ENCODE measurements at places on chromosomes 7 and 10.

DNA sequence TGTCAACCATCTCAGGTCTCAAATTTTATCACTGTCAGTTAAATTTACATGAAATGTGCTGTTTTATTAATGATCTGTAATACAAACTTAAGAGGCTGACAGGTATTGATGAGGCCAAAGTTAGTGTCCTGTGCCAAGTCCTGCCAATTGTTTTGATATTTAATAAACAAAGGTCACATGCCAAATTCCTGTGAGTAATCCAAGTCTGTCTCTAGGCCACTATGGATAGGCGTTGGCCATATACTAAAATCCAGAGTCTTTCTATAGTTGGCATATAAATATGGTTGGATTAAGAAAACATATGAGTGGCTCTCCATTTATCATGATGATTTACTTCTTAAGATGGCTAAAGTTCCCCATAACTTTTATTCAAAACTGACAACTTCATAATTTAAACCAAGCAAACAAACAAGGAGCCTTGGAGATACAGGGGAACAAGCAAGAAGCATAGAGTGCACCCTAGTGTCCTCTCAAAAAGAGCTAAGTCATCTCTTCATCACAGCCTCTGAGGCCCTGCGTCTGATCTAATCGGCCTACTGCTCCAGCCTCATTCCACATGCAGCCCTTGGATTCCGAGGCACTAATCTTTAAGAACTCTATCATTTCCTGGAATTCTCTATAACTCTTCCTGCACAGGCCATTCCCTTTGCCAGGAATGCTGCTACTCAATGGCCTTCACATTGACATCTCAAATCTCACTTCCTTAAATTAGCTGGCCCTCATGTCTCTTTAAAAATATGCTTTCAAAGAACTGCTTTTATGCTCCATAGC is 32.7 kb upstream of the NRCAM start:
- no peak for DNase-seq

GRCh38 chr10:70500812-70501301 is 22.3 kb downstream of the PALD1 start:
- no peak for DNase-seq

DNA sequence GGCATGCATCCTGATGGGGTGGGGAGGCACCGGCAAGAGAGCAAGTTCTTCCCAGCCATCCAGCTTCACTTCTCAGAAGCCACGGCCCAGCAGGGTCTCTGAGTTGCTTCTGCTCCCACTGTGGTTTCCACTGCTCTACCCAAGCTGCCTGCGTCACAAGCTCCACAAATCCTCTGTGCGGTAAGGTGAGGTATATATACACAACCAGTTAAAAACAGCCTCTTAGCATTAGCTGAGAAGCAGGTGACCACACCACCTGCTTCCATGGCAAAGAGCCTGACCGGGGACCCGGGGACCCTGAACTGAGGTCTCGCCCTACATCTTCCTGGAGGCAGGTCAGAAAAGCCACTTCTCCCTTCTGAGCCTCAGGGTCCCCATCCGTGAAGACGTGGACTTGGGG is 46.9 kb upstream of the NPFFR1 start:
- DNase-seq: no peak

DNA sequence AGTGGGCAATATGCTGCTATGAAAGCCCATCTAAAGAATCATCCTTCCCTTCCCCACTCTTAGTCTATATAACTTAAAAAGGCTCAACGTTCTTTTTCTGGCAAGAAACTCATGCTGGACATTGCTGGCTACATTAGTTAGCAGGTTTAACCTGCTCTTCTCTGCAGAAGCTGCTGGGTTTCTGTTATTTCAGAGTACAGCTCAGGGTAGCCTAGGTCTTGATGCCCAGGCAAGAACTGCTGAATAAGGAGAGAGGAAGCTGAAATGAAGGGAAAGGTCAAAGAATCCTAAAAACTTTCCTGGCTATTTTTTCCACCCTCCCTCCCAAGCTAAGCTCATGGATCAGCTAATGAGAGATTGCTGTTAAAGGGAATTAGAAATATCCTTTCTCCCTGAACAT is 79.4 kb downstream of the ANKIB1 start:
- DNase-seq: no peak

DNA sequence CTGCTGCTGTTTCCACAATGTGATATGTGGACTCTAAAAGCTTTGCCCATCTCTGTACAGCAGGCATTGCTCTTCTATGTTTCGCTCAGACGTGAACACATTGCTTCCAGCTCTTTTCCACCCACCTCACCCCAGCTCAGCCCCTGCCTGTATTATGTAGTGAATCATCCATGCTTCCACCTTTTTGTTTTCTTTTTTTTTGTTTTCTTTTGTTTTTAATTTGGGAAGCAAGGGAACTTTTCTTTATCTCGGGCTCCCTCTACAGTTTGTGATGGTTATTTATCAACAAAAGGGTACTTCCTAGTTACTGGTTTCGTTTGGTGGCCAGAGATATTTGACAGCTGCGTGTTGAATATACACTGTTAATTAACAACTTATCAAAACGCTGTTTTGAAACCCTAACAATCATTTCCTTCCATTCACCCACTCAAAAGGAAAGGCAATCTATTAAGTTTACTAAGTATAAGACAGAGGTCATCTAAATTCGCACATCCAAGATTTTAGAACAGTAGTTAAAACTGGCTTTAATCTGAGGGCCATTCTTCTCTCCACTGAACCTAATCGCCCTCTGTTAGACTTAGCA is 127.9 kb upstream of the STK17A start:
- DNase-seq: peak; percentile 58

- DNase-seq: no peak
These were observed 104.1 kb upstream of the FOXP2 start for GRCh38 chr7:114310345-114311110.

DNA sequence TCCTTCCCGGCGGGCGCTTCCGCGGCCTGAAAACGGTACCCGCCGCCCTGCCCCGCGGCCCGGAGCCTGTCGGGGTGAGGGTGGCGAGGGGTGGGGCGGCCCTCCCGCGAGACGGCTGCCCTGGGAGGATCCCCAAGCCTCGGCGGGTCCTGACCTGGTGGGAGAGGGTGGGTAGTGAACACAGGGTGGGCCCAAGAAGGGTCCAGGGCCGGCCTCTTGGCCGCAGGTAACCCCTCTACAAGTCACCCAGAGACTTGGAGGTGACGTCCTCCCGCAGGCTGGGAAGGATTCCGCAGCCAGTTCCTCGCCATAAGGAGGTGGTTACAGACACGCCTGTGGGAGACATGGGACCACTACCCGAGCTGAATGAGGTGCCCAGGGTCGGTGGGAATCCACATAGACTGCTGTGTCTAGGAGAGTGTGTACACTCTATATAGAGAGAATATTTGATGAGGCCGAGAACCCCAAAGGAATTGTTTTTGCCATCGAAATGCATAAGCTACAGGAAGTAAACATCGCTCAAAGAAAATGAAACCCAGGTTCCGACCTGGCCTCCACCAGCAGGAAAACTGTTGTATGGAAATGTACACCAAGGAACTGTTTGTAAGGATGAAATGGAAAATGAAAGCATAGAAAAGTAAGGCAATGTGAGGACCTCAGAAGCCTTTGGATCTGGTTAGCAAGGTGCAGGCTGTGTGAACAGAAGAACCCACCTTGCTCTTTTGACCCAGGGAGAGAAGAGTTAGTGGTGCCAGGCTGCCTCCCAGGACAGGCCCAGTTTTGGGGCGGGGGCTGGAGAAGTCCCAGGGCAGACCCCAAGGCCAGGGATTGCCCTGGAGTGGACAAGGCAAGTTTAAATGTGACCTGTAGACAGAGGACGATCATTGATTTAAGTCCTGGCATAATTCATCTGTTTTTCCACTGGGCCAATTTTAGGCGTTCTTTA is 659 bp downstream of the OPTN start:
- no peak for DNase-seq

DNA sequence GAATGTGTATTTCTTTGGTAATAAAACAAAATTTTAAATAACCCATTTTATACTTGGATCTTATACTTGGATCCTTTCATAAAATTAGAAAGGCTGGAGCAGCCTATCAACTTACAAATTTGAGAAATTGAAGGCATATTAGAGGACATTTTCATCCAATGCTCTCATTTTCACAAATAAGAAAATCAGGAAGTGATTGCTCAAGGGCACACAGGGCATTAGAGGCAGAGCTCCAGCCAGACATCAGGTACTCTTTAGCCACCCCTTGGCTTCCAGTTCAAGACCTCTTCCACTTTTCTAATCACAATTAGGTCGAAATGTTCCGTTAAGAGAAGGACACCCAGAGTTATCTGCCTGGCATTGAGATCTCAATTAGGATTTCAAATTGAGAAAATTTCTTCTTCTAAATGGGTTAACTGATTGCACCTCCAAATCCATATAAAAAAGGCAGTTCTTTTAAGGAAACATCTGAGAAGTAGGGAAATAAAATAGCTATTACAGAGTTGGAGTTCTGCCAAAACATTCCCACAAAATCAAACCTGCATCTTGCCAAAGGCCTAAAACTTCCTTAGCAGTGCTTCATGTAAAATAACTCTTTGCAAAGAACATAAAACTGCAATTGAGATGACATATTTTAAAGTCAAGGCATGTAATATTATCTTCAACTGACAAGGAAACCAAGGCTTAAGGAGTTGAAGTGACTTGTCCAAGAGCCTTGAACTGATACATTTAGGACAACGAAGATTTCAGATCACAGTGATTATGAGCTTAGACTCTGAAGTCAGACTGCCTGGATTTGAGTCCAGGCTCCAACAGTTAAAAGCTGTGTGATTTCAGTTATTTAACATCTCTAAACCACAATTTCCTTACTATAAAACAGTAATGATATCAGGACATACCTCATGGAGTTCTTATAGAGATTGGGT is 2.4 kb downstream of the ACTA2 start:
- peak; percentile 52 for DNase-seq

- DNase-seq: peak; percentile 91
These were observed 17.3 kb upstream of the NRBF2 start for GRCh38 chr10:63115732-63116383.

- no peak for DNase-seq
These were observed 1077.6 kb downstream of the TYW1 start for GRCh38 chr7:68074242-68074641.

GRCh38 chr7:17121671-17122070 is 176.8 kb upstream of the AHR start:
- no peak for DNase-seq

- no peak for DNase-seq
These were observed 58.3 kb upstream of the CALD1 start for GRCh38 chr7:134721171-134721570.

DNA sequence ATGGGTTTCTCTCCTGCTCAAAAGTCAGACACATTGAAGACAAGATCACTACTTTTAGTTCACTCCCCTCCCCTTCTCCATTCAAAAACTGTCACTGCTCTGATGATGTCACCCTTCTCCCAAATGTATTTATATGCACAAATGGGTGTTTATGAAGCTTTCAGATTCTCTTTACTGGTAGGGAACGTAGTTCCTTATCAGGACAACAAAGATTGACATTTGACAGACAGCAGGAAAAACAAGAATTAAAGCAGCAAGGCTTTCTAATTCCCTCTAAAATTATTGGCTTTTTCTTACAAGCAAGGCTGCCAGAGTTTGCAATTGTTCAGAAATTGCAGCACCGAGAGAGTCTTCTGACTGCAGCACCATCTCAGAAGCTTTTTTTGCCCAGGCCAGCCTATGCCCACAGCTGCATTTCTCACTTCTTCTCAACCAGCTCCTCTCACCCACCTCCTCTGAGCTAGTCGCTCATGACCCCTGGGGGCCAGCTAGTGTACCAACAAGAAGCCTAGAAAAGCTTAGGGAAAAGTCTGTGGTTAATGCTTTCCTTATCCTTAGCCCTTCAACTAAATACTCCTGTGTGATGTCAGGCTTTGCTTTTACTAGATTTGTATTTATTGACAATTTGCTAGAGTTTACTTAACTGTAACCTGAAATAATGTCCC is 265.1 kb downstream of the HTR7 start:
- DNase-seq: peak; percentile 74

- no peak for DNase-seq
These were observed 25.3 kb downstream of the IL2RA start for GRCh38 chr10:6036861-6037321.

DNA sequence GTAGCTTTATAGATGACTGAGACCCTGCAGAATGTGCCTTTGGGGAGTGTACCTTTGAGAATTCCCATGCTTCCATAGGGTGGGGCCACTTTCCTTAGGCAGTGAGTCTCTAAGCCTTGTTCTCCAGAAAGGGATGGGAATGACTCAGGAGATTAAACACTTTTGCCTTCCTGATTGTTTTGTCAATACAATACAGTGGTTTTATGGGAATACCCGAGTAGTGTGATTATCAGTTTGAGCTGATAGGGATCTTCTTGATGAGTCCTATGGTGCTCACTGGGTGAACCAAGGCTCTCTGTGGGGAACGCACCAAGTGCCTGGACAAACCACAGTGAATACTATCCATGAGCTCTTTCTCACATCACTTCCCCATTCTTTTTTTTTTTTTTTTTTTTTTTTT is 6.3 kb downstream of the MYOF start:
- peak; percentile 65 for DNase-seq

DNA sequence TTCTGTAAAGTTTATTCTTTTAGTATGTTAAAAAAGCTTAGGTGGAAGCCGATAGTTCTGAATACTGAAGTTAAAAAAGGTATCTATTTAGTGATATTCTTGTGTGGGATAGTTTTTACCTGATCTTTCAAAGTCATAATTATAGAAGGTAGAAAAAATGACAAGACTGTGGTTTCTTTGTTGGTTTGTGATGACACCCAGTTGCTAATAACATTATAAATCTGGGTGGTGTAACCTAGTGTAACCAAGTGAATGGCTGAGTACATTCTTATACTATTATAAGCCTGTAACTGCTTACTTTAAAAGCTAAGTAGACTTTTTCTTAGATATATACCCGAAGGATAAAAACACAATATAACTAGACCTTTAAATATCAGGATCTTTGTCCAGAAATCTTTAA is 2.3 kb downstream of the CDK13 start:
- DNase-seq: peak; percentile 60

DNA sequence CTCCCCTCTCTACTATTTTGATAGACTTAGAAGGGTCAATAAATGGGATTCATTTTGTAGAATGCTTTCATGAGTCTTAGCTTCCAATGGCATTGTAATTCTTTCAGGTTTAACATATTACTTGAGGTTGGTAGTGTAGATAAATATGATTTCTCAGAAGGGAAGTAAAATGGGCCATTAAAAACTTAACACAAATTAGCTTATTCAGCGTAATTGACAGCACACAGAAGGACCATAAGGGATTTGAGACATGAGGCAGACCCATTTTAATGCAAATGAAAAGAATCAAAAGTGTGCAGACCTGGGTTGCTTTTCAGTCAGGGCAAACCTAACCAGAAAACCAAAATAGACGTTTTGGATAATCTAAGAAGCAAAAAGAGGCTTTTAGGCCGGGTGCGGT is 156.6 kb upstream of the CNTNAP2 start:
- no peak for DNase-seq
